ENCODE measurements at places on chromosomes 4 and X.

GRCh38 chr4:7311205-7311604 lies 118.9 kb downstream of the SORCS2 start:
- no peak for DNase-seq

DNA sequence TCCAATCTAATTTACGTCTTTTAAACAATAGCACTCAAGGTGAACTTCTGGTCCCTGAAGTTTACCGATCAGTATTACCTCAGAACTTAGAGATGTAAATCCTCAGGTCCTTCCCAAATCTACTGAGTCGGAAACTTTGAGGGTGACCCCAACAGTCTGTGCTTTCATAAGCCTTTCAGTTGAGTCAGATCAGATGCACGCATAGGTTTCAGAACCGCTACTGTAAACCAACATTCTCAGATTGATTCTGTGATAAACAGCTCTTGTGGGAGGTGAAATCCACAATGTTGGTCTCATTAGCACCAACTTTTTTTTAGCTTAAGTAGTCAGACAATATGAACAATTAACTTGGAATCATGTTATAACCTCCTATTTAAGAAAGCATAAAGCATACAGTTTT lies 86.0 kb downstream of the WWC2 start:
- no peak for DNase-seq

DNA sequence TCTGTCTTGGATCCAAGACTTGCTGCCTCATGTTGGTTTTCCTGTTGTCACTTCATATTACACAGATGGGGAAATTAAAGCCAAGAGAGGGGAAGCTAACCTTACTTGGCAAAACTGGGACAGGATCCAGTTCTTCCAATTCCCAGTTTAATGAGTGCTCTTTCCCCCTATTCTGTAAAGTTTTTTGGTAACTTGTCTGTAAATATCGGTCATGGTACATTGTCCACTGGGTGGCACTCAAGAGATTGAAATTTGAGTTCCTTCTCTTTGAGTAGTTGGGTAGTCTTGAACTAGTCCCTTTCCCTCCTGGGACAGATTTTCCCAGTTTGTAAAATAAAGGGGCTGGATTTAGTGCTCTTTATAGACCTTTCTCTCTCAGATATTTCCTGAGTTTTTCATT lies 12.4 kb upstream of the EOLA2 start:
- DNase-seq, result peak; percentile 11

DNA sequence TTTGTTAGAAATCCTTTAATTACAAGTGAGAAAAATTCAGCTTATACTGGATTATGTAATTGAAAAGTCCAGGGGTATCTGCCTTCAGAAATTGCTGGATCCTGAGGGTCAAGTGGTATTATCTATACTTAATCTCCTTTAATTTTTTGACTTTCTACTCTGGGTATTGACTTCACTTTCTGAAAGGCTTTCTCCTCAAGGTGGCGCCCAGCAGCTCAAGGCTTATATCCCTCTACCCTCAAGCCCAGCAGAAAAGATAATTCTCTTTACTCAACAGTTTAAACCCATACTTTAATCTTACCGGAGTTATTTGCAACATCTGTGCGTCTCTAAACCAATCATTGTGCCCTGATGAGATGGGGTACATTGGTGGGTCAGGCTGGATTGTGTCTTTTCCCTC lies 129.5 kb downstream of the LARP7 start:
- no peak for DNase-seq

DNA sequence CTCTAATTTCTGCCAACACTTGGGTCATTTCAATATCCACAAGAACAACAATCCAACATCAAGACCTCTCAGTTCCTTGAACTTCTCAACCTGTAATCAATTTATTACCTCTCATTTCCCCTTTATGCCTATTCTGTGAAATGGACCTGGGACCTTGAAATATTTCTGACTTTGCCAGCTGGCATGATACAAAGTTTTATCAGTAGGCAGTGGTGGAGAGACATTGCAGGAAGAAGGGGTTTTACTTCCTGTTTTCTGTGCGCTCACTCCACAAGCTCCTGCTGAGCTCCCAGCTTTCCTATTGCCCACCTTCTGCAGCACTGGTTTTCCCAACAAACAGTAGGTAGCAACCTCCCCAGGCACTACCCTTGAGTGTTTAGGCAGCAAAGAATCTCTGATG lies 3.5 kb upstream of the ARHGEF6 start:
- no peak for DNase-seq

- no peak for DNase-seq
Measured at GRCh38 chrX:119190831-119191230, 45.3 kb upstream of the PGRMC1 start.

- DNase-seq, result no peak
Measured at GRCh38 chr4:47451657-47452056, 11.8 kb downstream of the COMMD8 start.

- no peak for DNase-seq
Measured at GRCh38 chr4:128287141-128287870, at the start of gene PGRMC2. Gene PGRMC2 (minus strand): TSS chr4:128287813. CDS start chr4:128287790, 23 bp downstream.

- DNase-seq, result peak; percentile 5
Measured at GRCh38 chrX:113929004-113929403, 654.9 kb upstream of the HTR2C start.

DNA sequence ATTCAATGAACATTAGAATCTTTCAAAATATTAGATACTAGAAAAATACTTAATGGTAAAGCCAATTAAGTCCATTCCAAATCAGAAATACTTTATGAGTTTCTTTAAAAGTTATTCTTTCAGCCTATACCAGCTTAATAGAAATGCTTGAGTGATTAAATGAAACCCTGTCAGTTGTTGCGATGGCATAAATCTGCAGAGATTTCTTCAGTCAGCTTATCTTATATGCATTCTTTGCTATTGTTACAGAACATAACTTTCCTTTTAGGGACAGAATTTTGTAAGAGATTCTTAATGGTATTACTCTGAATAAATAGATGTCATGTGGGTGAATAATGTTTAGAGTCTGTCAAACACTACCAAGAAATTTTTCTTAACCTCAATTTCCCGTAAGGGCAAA lies 325.0 kb upstream of the HAND2 start:
- no peak for DNase-seq

DNA sequence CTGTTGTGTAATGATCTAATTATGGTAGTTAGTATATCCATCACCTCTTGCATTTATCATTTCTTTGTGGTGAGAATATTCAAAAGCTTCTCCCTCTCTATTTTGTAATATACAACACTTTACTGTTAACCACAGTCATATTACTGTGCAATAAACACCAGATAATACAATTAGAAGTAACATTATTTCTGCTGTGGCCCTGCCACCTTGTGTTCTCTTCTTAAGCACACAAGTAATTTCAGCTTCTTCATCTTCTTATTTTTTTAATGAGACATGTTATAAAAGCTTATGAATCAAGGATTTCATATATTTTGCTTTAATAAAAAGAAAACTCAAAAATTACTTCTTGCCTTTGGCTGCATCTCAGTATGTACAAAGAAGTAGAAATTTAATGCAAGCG lies 675.2 kb upstream of the INTU start:
- no peak for DNase-seq

- no peak for DNase-seq
Measured at GRCh38 chr4:54940996-54941865, 184.2 kb downstream of the KDR start.

- no peak for DNase-seq
Measured at GRCh38 chr4:8345946-8346814, 76.6 kb downstream of the HTRA3 start.

DNA sequence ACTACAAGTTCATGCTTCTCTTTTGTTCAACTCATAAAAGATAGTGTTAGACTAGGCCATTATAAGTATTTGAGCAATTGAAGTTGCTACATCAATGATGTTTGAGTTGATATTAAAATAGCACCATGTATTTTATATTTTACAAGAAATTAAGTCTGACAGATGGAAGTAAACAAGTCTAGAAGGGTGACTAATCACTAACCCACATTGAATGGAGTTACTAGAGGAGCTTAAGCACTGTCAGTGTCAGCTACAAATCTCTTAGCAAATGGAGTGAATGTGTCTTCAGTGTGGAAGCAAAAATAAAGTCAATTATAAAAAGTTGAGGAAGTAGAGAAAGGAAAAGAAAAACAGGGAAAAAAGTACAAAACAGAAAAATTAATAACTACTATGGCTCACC lies 592.5 kb downstream of the PCDH18 start:
- DNase-seq, result no peak

DNA sequence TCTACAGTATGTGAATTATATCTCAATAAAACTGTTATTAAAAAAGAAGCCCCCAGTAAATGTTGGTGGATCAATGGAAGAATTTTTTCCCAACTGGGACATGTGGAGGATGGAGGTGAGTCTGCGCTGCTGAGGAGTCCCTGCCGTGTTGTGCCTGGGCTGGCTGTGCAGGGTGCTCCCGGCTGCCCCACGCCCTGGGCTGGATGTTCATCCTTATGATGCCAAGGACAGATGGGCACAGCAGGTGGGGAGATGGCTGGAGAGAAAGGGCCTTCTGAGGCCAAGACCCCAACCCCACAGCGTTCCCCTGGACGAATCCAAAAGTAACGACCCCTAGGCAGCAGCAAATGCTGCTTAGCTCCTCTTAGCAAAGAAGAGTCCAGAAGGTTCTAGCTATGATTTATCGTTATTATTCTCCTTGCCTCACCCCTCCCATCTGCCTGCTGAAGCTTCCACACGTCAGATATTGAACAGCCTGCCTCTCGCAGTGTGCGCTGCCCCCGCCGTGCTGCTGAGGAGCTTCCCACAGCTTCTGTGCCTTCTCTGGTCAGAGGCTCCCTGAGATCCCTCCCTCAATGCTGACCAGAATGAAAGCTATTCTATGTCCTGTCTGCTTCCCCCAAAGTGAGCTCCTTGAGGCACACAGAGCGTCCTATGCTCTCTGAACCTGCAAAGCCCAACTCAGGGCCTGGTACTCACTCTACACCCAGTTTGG lies 26.5 kb downstream of the HMX1 start:
- no peak for DNase-seq

DNA sequence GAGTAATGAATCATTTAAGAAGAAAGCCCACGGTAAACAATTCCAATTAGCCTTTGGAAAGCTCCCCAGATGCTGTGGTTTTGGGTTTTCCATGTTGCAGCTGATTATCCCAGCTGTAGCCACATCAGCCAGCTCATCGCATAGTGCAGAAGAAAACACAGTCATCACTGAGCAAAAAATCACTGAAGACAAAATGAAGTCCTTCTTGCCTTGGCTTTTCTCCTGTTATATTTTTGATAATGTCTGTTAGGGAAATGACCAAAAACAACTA lies 193.0 kb upstream of the C1QTNF7 start:
- peak; percentile 6 for DNase-seq

DNA sequence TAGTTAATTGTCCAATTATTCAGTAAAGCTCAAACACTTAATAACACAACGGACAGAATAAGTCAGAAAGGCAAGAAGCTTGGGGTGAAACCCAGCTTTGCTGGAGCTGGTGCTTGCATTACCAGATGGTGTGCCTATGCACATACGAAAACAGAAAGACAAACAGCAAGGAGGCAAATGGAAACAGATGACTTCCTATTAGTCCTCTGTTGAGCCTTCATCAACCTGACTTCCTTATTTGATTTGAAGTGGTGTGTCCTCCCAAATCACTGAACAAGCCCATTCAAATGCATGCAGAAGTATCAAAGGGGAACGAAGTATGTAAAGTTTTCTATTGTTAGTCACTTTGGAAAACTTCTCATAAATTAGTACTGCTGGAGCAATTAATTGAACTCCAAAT lies 166.2 kb downstream of the ATP10D start:
- no peak for DNase-seq

GRCh38 chrX:53281321-53281822 lies at the start of gene IQSEC2:
Gene IQSEC2 (minus strand): TSS chrX:53281584.
- peak; percentile 19 for DNase-seq

- no peak for DNase-seq
Measured at GRCh38 chr4:117324851-117325491, 239.6 kb upstream of the TRAM1L1 start.

- no peak for DNase-seq
Measured at GRCh38 chr4:68359508-68359907, 9.6 kb upstream of the YTHDC1 start.

DNA sequence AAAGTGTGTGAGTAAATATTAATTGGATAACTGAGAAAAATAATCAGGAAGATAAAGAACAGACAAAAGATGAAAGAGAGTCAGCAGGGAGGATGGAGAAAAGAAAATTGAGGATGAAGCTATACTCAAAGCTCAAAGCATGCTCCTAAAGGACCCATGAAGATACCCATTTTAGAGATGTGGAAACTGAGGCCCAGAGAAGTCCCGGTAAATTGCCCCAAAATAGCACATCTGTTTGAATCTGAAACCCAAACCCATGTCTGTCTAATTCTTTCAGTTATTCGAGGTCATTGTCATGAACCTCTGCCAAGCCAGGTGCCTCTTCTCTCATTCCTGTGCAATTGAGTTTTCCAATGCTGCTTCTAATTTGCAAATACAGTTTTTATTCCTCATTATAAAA lies 29.6 kb upstream of the MSX1 start:
- DNase-seq, result no peak

DNA sequence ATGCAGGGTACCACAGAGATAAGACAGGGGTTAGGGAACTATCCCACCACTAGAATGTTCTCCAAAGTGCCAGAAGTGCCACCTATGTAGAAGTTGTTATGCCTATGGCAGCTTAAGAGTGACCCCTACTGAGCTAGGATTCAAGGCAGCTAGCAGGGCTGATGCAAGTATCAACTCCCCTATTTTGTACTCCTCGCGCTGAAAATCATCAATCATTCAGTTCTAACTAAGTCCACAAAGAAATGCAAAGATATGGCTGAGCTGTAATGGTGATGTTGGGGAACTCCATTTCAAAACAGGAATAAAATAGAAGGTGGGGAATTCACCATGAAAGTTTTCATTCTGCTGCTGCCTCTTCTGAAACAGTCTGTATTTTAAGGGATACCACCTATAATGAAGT lies 13.8 kb downstream of the ACSL4 start:
- DNase-seq, result no peak

DNA sequence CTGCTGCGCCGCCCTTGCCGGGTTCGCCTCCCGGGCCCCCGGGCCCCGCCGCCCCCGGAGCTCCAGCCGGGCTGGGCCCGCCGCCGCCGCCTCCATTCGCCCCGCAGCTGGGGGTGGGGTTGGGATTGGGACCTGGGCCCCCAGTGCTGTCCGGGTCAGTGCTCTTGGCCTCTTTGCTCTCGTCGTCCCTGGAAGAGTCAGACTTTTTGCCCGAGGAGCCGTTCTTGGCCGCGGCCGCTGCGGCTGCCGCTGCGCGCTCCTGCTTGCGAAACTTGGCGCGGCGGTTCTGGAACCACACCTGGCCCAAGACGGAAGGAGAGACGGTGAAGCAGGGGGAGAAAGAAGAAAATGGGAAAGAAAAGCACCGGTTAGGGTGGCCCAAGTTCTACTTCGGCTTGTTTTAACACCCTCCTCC lies 2.5 kb downstream of the PHOX2B start:
- no peak for DNase-seq

GRCh38 chrX:130789793-130790192 lies 113.2 kb downstream of the ENOX2 start:
- no peak for DNase-seq

GRCh38 chrX:126655061-126655460 lies 102.4 kb upstream of the DCAF12L1 start:
- DNase-seq, result no peak

GRCh38 chrX:2226182-2226581 lies 274.6 kb downstream of the DHRSX start:
- no peak for DNase-seq
